Adrenal gland (tissue), 19 donors: ENCODE measurements at places on chromosomes 11 and 22. TPM values are rescaled to one million over a fixed set of nuclear protein-coding genes. Genes with fewer than 3 reads are reported as not detected.

Gene ZNF215
- polyA plus RNA-seq = 0.34 TPM

Gene KRTAP5-11
- not detected for polyA plus RNA-seq

Gene NDUFS8
- 571 TPM for polyA plus RNA-seq

Gene TMEM9B
- 76.3 TPM for polyA plus RNA-seq

Gene SLC25A1
- 59.2 TPM for polyA plus RNA-seq
